Stimulated activated CD8-positive, alpha-beta memory T cell treated with anti-CD3 and anti-CD28 coated beads, Interleukin-15, amount 100 ng/mL, for 4 hours (primary cell): ENCODE measurements at places on chromosomes 16 and 17.
A peak's percentile ranks its signal among the peaks of the same experiment; 100 is the strongest.

DNA sequence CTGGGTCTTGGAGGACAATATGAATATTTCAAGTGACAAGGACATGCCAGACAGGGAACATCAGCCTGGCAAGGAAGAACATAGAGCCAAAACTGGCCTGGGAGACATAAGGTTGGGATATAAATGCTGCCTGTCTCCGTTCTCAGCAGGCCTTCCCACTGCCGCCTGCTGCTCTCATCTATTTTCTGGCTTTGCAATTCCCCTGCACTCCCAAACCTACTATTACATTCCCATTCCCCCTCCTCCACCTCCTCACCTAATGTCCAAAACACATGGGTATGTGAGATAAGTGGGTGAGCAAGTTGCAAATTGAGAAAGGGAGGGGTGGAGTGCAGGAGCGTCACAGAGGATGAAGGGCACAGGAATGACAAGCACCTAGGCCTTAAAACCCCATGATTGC lies 244.3 kb upstream of the CDH8 start:
- DNase-seq = no peak

DNA sequence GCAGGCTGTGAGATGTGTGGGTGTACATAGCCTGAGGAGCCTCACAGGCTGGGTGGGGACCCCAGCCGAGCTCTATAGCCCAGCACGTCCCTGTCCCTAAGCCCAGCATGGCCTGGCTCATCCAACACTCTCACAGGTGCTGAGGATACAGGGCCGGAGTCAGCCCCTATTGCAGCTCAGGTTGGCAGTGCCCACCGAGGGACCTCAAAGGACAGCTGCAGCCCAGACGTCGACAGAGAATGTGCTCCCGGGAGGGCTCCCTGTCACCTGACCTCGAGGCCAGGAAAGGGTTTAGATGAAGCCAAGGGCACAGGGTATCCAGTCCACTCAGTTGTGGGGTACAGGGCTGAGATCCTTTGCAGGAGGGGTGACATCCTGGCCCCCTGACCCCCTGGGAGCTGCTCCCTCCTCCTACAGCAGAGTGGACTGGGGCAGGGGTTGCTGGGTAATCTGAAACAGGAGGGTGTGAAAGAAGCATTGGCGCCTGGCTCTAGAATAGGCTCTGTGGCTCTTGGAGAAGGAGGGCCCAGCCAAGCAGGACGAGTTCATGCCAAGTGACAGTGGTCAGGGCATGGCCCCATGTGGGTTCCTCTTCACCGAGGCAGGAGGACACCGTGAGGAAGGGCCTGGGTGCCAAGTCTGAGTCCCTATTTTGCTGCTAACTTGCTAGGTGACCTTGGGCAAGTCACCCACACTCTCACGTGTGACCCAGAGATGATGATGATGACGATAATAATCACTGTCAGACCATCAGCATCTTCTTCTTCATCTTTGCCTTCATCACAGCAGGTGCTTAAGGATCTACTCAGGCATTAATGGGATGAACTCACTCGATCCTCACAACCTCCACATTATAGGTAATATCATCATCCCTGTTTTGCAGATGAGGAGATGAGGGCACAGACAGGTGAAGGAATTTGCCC lies 68.0 kb downstream of the RMI2 start:
- DNase-seq = no peak

GRCh38 chr16:57882792-57883191 lies 80.5 kb upstream of the KIFC3 start:
- no peak for DNase-seq

DNA sequence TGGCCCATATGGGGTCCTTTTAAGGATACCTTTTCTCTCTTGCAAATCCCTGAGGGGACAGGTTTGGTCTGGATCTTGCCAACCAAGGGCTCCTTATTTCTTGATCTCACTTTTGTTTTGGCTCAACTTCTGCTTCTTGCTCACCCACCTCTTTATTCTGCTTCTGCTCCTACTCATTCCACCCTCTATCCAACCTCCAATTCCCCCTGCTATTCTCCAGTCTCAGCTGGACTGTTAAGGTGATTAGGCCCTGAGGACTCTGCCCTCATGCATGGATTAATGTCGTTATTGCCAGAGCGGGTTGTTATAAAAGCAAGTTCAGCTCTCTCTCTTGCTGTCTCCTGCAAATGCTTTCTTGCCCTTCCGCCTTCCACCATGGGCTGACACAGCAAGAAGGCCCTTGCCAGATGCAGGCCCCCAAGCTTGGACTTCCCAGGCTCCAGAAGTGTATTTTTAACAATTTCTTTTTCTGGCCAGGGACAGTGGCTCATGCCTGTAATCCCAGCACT lies 29.8 kb downstream of the LAT start:
- DNase-seq = no peak

DNA sequence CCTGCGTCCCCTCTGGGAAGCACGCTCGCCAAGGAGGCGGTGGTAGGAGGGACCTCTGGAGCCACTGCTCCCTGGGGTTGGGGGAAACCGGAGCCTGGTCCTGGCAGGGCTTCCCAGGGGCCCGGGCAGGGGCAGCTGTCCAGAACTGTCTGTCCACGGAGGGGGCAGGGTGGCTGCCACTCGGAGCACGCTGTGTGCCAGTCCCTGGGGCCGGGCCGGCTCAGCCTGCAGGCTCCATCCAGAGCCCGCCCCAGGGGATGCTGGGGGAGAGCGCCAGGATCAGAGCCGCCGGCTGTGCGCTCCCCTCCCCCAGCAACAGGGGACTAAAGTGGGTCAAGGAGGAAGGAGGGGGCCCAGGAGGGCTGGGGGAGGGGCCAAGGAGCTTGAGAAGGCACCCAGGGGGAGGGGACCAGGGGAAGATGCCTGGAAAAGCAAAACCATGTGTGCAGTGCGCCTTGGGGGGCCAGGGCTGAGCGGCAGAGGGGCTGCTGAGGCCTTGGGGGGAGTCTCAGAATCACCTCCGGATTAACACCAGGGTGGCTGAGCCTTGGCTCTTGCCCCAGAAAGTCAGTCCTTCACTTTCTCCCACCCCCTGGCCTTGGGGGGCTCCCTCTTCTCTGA lies 21.3 kb downstream of the ZNF423 start:
- DNase-seq = no peak

- DNase-seq = no peak
These were observed 1.3 kb downstream of the ARMC5 start for GRCh38 chr16:31460582-31461002.

- no peak for DNase-seq
These were observed 1.0 kb upstream of the ZNF500 start for GRCh38 chr16:4767872-4768548.

DNA sequence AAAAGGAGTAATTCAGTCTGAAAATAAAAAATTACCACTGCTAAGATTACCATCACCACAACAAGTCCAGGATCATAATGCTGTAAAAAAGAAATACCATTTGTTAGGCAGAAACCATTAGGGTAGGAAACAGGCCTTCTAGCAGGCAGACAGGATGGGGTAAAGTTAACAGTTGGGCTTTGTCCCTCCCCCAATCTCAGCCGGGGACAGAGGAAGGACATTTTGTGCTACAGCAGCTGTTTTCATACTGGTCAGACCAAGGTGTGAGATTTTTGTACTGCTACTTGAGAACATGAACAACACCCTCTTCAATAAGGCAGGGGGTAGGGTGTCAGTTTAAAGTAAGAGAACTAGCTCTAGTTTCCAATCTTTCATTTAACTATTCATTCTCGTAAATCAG lies 49.2 kb upstream of the ITGA2B start:
- no peak for DNase-seq

DNA sequence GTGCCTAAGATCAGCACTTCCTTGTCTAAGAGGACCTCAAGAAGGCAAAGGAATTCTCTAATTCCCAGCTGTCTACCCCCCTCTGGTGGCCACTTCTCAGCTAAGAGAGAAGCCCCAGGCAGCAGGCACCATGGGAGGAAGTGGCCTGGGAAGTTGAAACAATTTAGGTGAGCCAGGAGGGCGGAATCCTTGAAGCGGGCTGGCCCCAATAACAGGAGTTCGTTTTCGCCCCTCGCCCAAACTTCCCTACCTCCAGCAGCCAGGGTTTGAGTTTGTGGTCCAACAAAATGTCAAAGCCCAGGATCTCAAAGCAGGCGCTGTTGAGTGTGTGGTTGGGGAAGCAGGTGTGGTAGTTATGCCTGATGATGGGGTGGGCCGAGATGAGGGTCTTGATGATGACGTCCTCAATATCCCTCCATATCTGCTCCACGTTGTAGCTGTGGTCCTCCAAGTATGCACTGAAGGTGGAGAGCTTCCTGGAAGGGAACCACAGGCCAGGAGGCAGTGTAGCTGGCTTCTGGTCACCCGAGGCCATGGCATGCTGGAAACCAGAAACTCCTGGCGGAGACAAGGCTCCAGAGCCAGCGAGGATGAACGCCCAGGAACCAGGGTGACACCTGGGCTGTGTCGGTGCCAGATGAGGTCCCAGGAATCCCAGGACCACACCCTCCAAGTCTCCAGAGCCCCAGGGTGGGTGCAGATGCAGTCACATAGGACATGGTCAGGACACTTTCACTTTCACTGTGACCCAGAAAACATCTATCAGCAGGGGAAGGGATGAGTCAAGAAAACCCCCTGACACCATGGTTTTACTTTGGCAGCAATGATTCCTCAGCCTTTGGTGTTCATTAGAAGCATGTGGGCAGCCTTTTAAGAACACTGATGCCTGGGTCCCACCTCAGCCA lies 25.6 kb downstream of the TTLL6 start:
- no peak for DNase-seq

DNA sequence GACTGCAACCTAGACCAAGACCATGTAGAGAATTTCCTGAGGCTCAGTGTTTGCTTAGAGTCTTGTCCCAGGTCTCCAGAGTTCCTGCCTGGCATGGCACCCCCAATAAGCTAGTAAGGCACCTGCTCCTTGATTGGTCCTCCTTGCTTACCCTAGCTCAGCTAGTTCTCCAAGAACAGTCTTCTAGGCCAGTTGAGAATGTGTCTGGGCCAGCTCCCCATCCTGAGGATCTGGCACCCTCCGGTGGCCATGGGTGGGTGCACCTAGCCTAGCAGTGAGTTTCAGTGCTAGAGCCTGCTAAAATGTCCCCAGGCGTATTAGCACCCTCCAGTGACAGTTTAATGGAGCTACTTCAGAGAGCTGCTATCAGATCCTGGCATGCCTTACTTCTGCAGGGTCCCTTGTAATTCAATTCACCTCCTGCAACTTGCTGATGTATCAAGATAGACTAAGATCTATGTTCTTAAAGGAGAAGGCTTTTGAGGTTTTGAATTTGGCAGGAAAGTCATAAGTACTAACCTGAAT lies 44.4 kb upstream of the MED13 start:
- DNase-seq = peak; percentile 1
